ENCODE measurements at places on chromosomes 3 and 15. TPM values are rescaled to one million over a fixed set of nuclear protein-coding genes. Genes with fewer than 3 reads are reported as not detected.

DNA sequence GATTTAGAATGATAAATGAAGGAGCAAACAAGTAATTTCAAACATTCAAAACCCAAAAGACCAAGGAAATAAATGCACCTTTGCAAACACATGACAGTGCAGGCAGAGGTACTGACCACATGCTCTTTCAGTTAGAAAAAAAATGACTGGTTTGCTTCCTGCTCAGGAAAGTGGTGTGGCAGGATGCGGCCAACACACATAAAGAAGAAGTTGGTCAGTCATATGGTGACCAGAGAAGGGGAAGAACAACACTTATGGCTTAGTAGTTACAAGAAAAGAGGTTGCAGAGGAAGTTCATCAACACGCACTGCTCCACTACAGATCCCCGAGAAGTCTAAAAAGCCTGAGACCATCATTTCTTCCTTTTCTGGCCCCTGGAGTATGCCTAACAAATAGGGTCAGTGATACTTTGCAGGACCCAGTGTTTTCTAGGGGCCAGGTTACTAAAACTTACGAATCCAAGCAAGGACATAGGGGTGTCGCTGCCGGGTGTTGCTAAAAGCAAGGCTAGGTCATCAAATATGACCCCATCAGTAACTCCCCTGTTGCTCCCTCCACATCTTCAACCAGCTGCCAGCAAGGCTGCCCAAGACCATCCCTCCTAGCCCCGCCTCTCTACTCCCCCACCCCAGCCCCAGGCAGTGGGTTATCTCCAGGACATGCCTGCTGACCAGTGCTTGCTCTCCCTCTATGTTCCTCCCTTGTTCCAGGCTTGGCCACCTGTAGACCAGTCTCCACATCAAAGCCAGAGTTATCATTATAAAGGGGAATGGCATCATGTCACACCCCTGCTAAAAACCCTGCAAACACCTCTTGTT, 11.2 kb downstream of the ATP8B4 start:
- DNase-seq = peak; percentile 70

DNA sequence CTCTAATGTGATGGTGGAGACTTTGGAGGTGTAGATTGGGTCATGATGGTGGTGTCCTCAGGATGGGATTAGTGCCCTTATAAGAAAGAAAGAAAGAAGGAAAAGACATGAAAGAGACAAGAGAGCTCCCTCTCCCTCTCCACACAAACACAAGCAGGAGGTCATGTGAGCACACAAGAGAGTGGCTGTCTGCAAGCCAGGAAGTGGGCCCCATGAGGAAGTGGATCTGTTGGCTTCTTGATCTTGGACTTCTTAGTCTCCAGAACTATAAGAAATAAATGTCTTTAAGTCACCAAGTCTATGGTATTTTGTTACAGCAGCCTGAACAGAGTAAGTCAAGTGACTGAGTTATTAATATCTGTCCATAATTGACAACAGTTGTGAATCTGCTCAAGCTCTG, 17.1 kb downstream of the IQCB1 start:
- no peak for DNase-seq

GRCh38 chr3:162704238-162704637, 1207.6 kb downstream of the OTOL1 start:
- DNase-seq = no peak

- no peak for DNase-seq
These were observed 139.6 kb upstream of the ZBTB20 start for GRCh38 chr3:115286529-115287197.

The CLRN1 gene
- total RNA-seq = not detected

- DNase-seq = no peak
These were observed 47.7 kb downstream of the TNIK start for GRCh38 chr3:171412473-171412872.

The CLSTN2 gene
- 1.5 TPM for total RNA-seq

DNA sequence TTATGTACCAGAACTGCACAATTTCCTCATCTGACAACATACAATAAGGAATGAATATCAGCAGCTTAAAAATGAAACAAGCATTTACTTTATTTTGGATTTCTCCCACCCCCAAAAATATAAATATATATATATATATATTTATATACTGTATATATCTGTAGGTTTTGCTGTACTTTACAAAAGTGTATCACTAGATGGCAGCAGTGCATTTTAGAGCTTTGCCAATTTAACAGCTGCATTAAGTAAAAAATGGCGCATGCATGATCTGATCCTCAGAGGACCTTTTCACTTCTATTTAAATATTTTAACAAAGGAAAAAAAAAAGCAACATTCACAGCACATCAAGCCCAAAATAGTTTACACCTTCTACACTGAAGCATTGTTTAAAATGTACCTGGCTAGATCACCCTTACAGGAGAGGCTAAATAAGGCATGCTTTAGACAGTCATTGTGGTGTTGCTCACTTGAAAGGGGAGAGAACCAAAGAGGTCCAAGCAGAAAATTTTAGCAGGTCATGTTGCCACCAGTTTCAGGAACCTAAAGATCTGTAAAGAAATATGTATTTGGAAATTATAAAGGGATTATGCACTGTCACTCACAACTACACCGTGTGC, 72.6 kb downstream of the NPTN start:
- no peak for DNase-seq

DNA sequence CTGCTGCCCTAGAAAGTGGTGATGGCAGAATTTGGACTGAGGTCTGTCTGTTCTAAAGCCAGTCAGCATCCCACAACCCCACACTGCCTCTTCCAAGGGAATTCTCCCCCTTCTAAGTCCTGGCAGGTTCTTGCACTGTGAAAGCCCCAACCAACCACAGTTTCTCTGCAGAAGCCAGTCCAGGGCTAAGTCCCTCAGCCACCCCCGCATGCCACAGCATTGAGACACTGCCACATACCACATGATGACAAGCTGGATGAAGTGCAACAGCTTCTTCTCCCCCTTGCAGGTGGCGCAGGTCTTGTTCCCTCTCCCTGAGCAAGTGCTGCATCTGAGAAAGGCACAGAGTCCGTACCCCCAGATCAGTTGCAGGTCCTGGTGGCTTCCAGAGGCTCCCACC, 18.6 kb downstream of the SSUH2 start:
- no peak for DNase-seq

DNA sequence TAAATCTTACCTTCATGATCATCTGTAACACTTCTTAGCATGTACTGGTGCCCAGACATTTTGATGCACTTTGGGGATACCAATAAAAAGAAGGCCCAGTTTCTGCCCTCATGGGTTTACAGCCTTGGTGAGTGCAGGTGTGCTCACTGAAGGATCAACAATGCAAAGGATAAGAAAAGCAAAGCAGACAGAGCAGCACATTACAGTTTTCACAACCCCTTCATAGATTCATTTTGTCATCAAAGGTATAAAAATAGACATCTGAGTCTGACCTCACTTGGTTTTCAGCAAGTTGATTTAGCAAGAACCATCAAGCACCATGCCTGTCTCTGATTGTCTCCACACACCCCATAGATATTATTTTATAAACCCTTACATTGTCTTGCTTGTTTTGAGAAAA, 77.6 kb downstream of the BFSP2 start:
- no peak for DNase-seq

GRCh38 chr3:46889381-46890110, 12.0 kb downstream of the PTH1R start:
- DNase-seq = no peak

GRCh38 chr3:159763602-159764489, 224.8 kb upstream of the IL12A start:
- DNase-seq = peak; percentile 94

The GPR87 gene
- total RNA-seq = 0.34 TPM

DNA sequence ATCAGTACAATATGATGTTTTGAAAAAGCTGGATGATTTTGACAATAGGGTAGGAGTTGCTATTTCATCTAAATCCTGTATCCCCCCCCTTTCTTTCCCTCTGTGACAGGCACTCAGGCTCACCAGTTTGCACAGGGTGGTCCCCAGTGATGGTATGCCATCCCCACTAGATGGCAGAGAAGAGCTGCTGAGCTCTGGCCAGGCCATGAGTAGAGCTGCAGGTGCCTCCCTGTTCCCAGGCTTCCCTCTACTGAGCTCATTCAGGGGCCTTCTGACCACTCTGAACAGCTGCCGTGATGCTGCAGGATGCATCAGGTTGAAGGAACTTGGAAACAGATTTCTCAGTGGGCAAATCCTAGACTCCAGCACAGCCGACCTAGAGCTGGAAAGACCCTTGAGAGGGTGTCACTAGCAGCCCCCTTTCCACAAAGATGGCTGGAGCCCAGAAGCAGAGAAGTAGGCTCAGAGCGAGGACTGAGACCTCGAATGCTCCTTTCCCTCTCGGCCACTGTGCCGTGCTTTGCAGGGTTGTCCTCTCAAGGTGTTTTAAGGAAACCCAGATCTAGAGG, 45.1 kb downstream of the EFCAB12 start:
- DNase-seq = no peak

Measured in upper lobe of left lung (tissue), 6 donors.